Activated CD4-positive, alpha-beta memory T cell treated with anti-CD3 and anti-CD28 coated beads, Interleukin-2, amount 10 ng/mL, durations not matched to agents 7 days and 5 days (primary cell): ENCODE measurements at places on chromosomes 5 and 9. TPM values are rescaled to one million over a fixed set of nuclear protein-coding genes. Genes with fewer than 3 reads are reported as not detected.

DNA sequence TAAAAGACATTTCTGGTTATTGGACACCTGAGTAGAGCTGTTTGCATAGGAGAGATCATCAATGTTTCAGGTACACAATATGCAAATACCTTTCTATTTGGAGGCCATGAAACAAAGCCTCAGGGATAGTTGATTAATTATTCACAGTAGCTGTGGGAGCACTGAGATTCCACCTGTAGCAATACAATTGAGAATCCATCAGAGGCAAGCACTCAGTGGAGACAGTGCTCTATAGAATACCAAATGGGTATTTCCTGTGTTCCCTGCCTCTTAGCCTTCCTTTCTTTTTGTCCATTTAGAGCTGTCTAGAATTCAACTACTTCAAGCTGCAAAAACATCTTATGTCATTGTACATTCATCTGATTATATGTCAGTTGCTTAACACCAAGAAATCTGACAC, 1754.0 kb upstream of the ACO1 start:
- H3K36me3 ChIP-seq: no peaks in the 10 kb centered on the region
- H3K4me3 ChIP-seq: no peak overlapping the region
- no peak overlapping the region for H3K27ac ChIP-seq
- H3K27me3 ChIP-seq: no peaks in the 10 kb centered on the region
- no peak for DNase-seq

- H3K27ac ChIP-seq: no peak overlapping the region
- H3K4me3 ChIP-seq: no peak overlapping the region
- DNase-seq: no peak
- H3K27me3 ChIP-seq: no peaks in the 10 kb centered on the region
- H3K36me3 ChIP-seq: no peaks in the 10 kb centered on the region
Observed at GRCh38 chr9:3415906-3416305, 109.9 kb downstream of the RFX3 start.

DNA sequence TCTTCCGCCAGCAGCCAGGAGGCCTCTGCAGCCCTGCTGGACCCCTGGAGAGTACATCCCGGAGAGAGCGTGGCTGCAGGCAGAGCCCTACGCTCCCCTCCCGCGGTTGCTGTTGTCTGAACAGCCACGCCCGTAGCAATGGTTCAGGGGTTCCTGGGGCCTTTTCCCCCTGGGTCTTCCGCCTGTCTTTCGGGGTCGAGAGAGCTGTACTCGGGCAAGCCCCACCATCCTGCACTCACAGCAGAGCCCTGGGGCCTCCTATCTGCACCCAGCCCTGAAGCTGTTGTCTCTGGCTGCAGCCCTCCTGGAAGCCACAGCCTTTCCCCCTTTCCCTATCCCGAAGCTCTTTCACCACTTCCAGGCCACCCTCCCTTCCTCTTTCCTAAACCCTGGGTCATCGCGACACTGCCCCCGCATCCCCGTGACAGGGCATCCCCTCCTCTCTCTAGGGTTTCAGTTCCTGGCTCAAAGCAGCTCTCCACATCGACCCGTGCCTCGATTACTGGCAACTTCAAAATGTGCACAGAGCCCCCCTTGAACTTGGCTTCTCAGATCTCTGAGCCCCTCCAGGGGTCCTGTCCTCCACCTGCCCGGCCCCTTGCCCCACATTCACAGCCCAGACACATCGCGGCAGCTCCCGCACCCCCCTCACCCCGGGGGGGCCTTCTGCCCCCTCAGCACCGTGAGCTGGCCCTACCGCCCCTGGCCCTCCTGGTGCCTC, 43.9 kb upstream of the CEP72 start:
- peak; percentile 12 for DNase-seq
- H3K27me3 ChIP-seq: peaks cover 16% of the 10 kb centered on the region
- H3K27ac ChIP-seq: no peak overlapping the region
- H3K36me3 ChIP-seq: no peaks in the 10 kb centered on the region

DNA sequence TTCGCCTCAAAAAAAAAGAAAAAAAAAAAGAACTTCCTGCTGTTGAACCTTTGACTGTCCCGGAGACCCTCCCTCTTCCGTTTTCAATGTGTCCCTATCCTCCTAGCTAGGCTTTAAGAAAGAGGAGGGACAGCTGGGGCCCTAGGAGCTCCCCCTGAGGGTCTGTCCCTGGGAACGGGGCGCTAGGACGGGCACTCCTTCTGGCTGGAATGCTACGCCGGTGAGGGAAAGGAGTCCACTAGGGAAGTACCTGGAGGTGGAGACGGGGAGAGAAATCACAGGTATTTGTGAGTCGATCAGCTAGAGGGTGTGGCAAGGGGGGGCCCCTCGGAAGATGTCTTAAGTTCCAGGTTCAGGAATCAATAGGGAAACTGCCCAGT, 4.6 kb downstream of the SIT1 start:
- no peaks in the 10 kb centered on the region for H3K27me3 ChIP-seq
- peak overlapping the region; percentile 92 for H3K27ac ChIP-seq
- peaks cover 57% of the 10 kb centered on the region for H3K36me3 ChIP-seq

DNA sequence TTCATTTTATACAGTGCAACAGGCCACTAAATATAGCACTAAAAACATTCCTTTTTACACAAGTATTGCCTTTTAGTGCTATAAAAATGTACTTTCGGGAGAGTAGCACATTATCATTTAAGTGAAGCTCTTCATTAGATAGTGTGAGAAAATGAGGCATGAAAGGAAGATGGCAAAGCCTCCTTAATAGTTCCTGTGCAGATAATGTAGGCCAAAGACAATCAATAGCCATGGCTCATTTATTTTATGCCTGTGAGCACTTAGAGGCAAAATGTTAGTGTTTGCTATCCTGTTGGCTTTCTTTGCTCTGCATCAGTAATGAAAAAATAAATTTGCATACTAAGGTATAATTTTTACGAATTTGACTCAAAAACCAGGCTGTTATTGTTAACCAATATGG, 929.5 kb upstream of the C9orf72 start:
- DNase-seq: no peak
- H3K27ac ChIP-seq: no peak overlapping the region

DNA sequence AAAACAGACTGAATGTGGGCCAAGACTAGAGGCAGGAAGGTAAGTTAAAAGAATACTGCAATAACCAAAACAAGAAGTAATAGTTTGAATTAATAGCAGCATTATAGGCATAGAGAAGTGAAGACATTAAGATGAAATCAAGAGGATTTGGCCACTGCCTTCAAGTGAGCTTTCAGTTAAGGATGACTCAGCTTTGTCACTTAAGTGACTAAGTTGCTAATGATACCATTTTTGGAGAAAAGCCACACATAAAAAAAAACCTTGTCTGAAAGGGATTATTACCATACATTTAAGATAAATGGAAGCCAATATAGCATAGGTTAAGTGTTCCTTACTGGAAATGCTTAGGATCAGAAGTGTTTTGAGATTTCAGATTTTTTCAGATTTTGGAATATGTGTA, 57.0 kb downstream of the ECPAS start:
- H3K27ac ChIP-seq: peak overlapping the region; percentile 52
- H3K4me3 ChIP-seq: no peak overlapping the region
- peaks cover 15% of the 10 kb centered on the region for H3K4me1 ChIP-seq
- no peaks in the 10 kb centered on the region for H3K27me3 ChIP-seq

- no peaks in the 10 kb centered on the region for H3K27me3 ChIP-seq
- H3K4me1 ChIP-seq: no peaks in the 10 kb centered on the region
- no peaks in the 10 kb centered on the region for H3K36me3 ChIP-seq
- DNase-seq: peak; percentile 37
- H3K4me3 ChIP-seq: no peak overlapping the region
- no peak overlapping the region for H3K27ac ChIP-seq
Observed at GRCh38 chr5:72268753-72269410, 51.2 kb downstream of the MRPS27 start.

GRCh38 chr9:107875571-107875980, 386.0 kb upstream of the KLF4 start:
- no peak for DNase-seq
- H3K36me3 ChIP-seq: no peaks in the 10 kb centered on the region
- no peak overlapping the region for H3K27ac ChIP-seq
- no peak overlapping the region for H3K4me3 ChIP-seq
- H3K27me3 ChIP-seq: no peaks in the 10 kb centered on the region
- no peaks in the 10 kb centered on the region for H3K4me1 ChIP-seq

GRCh38 chr5:73282383-73282782, 109.4 kb downstream of the TMEM174 start:
- no peak overlapping the region for H3K27ac ChIP-seq
- H3K27me3 ChIP-seq: peaks cover 19% of the 10 kb centered on the region
- no peaks in the 10 kb centered on the region for H3K4me1 ChIP-seq
- DNase-seq: no peak

GRCh38 chr9:14066831-14067230, 247.1 kb downstream of the NFIB start:
- H3K27me3 ChIP-seq: no peaks in the 10 kb centered on the region
- H3K27ac ChIP-seq: no peak overlapping the region
- H3K4me1 ChIP-seq: no peaks in the 10 kb centered on the region
- DNase-seq: no peak
- H3K36me3 ChIP-seq: no peaks in the 10 kb centered on the region

SPINK14 gene
- total RNA-seq: not detected

DNA sequence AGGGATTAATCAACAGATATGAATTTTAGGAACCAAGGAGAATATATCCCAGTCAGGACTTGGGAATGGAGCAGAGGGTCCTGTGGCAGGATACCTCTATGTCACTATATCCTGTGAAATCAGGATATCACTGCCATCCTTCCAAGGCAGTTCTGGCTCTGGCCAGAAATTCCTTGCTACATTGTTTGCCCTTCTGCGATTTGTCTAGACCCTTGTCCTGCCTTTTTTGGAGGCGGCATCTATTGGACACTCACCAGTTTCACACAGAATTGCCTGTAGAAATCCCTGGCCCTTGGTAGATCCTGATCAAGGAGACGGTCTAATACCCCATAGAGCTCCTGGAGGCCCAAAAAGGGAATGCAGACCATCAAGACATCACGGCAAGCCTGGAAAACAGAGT, 71.2 kb downstream of the MROH2B start:
- no peak for DNase-seq
- peaks cover 2% of the 10 kb centered on the region for H3K27me3 ChIP-seq
- H3K4me1 ChIP-seq: no peaks in the 10 kb centered on the region
- no peak overlapping the region for H3K27ac ChIP-seq

DNA sequence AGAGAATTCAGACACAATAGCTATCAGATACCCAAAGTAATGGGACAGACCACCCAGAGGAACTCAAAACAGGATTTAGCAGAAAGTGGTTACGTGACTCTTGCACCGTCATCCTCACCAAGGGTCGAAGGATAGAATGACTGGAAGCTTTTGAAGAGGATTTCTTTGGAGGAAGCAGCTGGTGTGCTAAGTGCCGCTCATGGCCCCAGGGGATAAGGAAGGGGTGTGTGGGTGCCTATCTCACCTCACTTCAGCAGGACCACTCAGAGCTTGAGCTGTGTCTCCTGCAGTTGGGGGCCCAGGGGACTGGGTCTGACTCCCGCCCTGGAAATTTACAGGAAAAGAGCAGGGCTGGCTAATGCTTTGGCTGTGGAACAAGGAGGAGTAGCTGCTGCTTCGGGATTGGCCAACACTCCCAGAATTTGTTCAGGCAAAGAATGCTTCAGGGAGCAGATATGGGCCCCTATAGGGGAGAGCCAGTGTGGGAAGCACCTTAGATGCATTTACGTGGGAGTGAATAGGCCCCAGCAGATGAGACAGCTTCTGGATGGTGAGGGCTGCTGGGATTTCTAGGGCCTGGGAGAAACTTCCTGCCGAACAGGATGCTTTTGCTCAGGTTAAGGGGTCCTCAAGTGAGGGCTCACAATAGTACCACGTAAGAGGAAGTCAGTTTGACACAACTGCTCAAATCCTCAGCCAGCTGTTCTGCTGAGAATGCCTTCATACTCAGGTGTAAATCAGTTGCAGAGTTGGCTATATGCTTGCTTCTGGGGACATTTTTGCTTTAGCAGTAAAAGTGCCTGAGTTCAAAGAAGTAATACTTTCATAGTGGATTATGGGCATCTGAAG, 29.1 kb upstream of the TOMM5 start:
- no peaks in the 10 kb centered on the region for H3K36me3 ChIP-seq
- no peak for DNase-seq
- peaks cover 9% of the 10 kb centered on the region for H3K4me1 ChIP-seq
- H3K27me3 ChIP-seq: peaks cover 4% of the 10 kb centered on the region
- no peak overlapping the region for H3K4me3 ChIP-seq

GRXCR2 gene
- not detected for total RNA-seq

ACSL6 gene
- total RNA-seq: 11.5 TPM

DNA sequence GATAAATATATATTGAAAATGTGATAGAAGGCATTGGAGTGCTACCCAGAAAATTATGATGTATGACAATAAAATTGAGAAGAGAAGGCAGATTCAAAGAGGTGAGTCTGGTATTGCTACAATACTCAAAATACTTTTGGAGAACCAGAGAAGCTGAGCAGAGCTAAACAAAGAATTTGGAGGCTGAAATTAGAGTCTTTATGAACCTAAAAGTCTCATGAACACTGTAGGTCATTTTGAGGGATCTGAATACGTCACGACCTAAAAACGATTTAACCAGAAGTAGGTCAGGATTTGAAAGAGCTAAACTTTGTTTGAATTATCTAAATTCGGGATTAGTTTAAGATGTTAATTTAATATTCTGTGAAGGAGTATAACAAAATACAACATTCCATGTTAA, 182.4 kb upstream of the CDH9 start:
- H3K4me1 ChIP-seq: no peaks in the 10 kb centered on the region
- DNase-seq: no peak
- no peaks in the 10 kb centered on the region for H3K36me3 ChIP-seq
- no peaks in the 10 kb centered on the region for H3K27me3 ChIP-seq

DNA sequence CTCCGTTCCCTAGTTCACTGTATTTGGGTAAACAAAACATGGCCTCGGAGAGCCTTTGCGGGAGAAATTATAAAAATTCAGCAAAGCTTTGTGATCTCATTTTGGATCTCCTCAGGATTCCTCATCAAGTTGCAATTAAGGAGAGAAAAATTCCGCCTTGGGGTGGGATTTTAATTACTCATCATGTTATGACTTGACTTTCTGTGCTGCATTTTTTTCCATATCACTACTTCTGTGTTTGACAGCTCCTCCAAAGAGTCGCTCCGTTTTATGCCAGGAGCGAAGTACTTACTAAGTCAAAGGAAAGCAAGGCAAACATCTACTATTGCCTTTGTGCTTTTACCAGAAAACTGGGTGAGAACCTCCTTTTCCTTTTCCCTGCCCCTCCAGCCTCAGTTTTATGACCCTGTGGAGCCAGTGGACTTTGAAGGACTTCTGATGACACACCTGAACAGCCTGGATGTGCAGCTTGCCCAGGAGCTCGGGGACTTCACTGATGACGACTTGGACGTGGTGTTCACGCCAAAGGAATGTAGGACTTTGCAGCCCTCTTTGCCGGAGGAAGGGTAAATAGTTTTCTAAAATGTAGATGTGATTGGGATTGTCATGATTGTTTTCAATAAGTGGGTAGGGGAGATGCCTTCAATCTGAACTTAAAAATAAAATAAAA, 71.5 kb downstream of the DOCK8 start:
- peaks cover 66% of the 10 kb centered on the region for H3K4me1 ChIP-seq
- DNase-seq: no peak
- no peak overlapping the region for H3K27ac ChIP-seq
- H3K36me3 ChIP-seq: peaks cover 94% of the 10 kb centered on the region
- no peaks in the 10 kb centered on the region for H3K27me3 ChIP-seq
- no peak overlapping the region for H3K4me3 ChIP-seq

SURF6 gene
- 9.3 TPM for total RNA-seq

GRCh38 chr9:137178939-137179630, 7.2 kb upstream of the TMEM210 start:
- H3K27me3 ChIP-seq: peaks cover 1% of the 10 kb centered on the region
- peaks cover 15% of the 10 kb centered on the region for H3K36me3 ChIP-seq
- no peak overlapping the region for H3K4me3 ChIP-seq
- no peak overlapping the region for H3K27ac ChIP-seq
